ENCODE measurements at places on chromosomes 2 and 18.

DNA sequence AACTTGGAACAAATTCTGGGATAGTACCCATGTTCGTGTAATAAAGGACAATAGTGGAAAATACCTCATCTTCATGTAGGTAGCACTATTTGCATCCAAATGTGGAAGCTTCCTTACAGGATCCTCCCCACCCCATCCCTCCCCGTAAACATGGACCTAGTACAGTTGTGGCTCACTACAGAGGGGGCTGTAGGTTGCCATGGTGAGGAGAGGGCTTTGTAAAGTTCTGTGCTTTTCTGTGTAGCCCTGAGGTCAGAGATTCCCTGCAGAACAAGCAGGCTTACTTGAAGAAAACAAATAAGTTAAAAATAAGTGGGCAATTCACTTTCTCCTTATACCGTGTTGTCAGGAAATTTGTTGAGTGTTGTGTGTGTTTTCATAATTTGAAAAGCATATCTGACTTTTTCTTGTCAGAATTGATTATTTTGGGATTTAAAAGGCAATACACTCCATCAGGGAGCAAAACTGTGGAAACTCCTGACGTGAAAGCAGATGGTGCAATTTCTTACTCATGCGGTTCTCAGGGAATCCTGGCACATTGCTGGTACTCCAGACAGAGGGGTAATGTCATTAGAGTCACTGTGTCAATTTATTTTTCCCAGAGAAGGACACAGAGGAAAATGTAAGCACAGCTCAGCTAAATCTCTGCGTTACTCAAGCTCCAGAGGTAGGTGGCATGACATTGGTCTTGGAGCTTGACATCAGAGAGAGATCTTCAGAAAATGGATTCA, 174.2 kb upstream of the LHCGR start:
- DNase-seq = no peak

DNA sequence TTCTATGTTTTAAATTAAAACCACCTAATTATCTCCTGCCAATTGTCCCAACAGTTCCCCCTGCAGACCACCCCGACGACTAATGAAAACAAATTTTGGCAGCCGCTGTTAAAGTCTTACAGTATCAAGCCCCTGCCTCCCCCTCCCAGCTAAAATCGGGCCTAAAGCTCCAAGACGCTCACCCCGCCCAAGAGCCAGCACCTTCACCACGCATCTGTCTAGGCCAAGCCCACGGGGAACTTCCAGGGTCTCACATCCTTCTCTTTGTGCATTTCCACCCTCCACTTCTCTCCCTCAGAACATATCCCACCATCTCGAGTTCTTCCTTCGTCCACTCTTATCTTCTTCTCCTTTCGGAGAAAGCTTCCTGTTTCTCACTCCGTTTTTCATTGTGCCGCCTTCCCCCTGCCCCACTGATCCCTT, 445 bp downstream of the PRPF40A start:
- DNase-seq = peak; percentile 35

DNA sequence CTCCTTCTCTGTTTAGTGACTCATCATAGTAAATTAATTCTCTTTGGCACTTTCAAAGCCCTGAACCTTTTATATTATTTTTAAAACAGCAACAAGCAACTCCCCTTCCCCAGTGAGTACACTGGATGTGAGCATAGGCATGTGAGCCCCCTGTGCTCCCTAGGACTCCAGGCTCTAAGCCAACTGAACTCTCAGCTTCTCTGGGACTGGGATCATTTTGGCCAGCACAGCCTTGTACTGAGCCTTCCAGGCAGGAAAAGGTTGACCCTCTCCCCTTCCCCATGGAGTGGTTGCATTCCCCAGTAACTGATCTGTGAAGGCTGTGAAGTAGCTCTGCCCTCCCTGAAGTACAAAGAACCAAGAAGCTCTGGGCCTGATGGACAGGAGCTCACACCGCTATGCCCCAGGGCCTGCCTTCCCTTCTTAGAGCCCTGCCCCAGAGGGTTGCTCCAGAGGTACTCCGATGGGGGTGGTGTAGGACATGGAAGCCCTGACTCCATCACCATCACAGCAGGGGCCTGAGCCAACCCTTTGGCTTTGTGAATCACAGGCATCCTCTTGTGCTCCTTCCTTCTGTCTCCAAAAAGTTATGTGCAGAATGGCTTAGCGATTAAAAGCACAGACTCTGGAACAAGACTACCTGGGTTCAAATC, 57.8 kb downstream of the ADD2 start:
- no peak for DNase-seq

DNA sequence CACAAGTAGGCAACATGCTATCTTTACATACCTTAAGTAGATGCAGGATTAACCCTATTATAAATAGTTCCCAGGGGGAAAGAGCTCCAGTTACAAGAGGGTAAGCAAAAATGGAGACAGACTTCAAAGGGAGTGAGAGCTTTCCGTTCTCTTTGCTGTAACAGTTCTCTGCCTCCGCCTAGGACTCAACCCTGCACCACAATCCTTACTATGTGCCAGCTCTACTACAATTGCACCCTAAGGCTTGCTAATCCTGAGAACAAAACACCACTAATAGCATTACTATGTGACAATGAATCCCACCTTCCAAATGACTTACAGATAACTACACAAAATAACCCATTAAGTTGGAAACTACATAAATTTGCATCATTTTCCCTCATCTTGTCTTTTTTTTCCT, 7.7 kb downstream of the ZBTB14 start:
- DNase-seq = no peak

DNA sequence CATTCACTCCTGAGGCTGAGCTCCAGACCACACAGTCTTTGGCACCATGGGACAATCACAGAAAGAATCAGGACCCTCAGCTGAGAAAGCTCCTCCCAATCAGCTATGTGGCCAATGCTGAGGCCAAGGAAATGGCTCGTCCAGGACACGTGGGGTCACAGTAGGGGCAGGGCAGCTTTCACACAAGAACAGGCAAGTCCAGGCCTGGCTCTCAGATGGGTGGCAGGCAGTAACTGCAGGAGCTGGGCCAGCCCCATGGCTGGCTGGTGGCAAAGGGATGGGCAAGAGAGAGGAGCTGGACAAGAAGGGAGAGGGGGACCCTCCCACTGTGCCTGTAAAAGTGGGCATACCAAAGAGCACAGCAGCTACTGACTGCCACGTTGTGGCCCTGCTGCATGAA, 12.2 kb upstream of the EDAR start:
- DNase-seq = no peak

- DNase-seq = no peak
Observed at GRCh38 chr18:39591649-39592048, 2026.1 kb upstream of the CELF4 start.

GRCh38 chr2:65158557-65158956, 28.7 kb upstream of the RAB1A start:
- no peak for DNase-seq

GRCh38 chr2:51368250-51368649, 336.3 kb upstream of the NRXN1 start:
- DNase-seq = no peak

DNA sequence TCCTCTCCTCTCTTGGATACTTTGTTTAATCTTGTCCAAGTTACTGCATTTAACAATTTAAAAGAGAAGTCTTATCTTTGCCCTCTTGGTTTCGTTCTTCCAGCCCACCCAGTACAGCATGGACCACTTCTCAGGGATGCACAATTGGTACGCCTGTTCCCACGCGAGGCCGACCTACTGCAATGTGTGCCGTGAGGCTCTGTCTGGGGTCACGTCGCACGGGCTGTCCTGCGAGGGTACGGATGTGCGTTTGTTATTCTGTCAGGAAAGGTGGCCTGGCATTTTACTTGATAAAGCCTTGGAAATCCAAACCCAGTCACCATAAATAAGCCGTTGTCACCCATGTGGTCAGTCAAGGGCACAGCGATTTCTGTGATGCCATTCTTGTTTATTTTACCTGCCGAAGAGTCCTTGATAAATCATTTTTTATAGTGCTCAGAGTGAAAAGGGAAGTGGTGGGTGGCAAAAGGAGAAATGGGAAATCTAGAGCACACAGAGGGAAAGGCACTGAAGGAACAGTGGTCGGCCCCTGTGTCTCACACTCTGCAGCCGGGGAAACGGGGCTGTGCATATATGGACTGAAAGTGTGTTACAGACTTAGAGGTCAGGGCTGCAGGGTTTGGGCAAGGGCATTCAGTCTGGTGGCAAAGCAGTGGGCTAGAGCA, 80.5 kb downstream of the DGKD start:
- DNase-seq = no peak

- DNase-seq = no peak
Observed at GRCh38 chr2:201347138-201347537, 10.0 kb downstream of the FLACC1 start.

GRCh38 chr2:181307203-181307991, 149.8 kb upstream of the ITGA4 start:
- DNase-seq = no peak

DNA sequence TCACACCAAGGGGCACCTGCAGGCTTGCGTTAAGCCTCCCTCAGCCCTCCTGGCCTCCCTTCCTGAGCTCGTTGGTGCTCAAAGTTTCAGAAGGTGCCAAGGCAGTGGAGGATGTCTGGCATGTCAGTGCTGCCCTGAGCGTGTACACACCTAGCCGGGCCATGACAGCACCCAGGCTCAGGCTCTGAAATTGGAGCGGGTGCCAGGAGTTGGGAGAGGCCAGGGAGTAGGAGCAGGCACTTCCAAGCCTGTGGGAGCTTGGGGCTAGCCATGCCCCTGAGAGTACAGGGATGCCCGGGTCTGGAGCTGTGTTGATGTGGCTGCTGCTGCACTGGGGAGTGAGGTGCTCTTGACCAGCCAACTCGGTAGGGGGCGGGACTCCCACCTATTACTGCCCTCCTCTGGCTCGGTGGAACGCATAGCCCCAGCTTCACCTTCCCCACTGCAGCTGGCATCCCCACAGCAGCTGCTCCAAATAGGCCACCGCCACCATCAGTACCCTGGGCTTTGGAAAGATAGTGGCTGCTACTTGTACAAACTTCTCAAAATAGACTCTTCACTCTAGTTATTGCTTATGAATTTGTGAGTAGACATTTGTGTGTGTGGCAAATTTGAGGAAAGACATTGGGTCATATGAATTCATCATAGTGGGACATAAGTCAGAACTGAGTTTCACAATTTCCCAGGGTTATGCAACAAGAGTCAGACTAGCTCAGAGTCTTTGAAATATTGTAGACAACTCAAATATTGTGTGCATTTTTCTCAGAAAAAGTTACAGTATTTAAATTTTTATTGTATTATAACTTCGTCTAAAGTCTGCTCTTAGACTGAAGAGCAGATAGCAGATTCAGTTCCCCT, 6.8 kb upstream of the PCARE start:
- no peak for DNase-seq

DNA sequence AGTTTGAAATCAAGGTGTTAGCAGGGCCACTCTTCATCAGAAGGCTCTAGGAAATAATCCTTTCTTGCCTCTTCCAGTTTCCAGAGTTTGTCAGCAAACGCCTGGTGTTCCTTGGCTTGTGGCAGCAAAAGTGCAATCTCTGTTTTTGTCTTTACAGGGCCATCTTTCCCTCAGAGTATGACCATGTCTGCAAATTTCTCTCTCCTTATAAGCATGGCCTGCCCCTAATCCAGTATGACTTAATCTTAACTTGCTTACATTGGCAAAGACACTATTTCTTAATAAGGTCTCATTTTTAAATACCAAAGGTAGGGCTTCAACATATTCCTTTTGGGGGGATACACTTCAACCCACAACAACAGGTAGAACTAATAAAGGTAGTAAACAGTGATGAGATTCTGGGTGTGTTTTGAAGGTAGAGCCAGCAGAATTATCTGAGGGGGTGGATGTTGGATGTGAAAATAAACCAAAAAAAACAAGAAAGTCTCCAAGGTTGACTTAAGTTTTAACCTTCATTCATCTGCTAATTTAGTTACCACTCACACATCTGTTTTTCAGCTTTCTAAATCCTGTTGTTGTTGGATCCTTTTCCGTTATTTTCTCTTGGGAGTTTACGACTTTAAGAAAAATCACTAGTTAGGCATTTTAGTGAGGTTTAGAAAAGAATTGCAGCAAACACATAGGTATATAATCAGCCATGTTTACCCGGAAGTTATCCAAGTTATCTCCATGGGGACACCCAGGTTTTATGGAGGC, 234.4 kb upstream of the FIGN start:
- DNase-seq = no peak

- DNase-seq = peak; percentile 84
Observed at GRCh38 chr18:24414349-24415003, 12.0 kb upstream of the IMPACT start.

DNA sequence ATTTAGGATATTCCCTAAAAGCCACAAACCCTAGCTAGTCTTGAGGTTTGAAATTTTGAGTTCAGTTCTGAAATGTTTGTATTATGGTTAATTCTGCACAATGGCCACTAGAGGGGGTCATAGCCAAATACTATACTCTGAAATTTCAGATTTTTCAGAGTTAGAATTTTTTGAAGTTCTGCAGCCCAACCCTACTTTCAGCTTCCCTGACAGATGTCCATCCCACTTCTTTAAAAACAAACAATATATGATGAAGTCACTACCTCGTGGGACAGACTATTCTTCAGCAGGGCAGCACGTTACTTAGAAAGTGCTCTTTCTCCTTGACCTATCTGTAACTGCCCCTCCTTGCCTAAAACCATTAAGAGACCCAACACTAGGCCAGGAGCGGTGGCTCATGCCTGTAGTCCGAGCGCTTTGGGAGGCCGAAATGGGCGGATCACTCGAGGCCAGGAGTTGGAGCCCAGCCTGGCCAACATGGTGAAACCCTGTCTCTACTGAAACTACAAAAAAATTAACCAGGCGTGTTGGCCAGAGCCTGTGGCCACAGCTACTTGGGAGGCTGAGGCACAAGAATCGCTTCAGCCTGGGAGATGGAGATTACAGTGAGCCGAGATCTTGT, 48.2 kb upstream of the PAPOLG start:
- DNase-seq = peak; percentile 28
